ENCODE measurements at places on chromosomes 5 and 9.

- no peaks in the 10 kb centered on the region for H3K36me3 ChIP-seq
- H3K27ac ChIP-seq, result no peak overlapping the region
- no peak overlapping the region for H3K4me3 ChIP-seq
- H3K4me1 ChIP-seq, result no peaks in the 10 kb centered on the region
- no peaks in the 10 kb centered on the region for H3K27me3 ChIP-seq
These were observed 986.5 kb upstream of the WWC1 start for GRCh38 chr5:167304834-167305469.

- peaks cover 5% of the 10 kb centered on the region for H3K36me3 ChIP-seq
- peaks cover 78% of the 10 kb centered on the region for H3K4me1 ChIP-seq
- H3K27ac ChIP-seq, result no peak overlapping the region
- H3K27me3 ChIP-seq, result no peaks in the 10 kb centered on the region
- no peak for DNase-seq
These were observed 2.5 kb downstream of the TLE1 start for GRCh38 chr9:81686614-81687520.

GRCh38 chr9:109639674-109640579 is 140.1 kb upstream of the PALM2AKAP2 start:
- no peaks in the 10 kb centered on the region for H3K27me3 ChIP-seq
- H3K4me1 ChIP-seq, result no peaks in the 10 kb centered on the region
- no peak for DNase-seq

DNA sequence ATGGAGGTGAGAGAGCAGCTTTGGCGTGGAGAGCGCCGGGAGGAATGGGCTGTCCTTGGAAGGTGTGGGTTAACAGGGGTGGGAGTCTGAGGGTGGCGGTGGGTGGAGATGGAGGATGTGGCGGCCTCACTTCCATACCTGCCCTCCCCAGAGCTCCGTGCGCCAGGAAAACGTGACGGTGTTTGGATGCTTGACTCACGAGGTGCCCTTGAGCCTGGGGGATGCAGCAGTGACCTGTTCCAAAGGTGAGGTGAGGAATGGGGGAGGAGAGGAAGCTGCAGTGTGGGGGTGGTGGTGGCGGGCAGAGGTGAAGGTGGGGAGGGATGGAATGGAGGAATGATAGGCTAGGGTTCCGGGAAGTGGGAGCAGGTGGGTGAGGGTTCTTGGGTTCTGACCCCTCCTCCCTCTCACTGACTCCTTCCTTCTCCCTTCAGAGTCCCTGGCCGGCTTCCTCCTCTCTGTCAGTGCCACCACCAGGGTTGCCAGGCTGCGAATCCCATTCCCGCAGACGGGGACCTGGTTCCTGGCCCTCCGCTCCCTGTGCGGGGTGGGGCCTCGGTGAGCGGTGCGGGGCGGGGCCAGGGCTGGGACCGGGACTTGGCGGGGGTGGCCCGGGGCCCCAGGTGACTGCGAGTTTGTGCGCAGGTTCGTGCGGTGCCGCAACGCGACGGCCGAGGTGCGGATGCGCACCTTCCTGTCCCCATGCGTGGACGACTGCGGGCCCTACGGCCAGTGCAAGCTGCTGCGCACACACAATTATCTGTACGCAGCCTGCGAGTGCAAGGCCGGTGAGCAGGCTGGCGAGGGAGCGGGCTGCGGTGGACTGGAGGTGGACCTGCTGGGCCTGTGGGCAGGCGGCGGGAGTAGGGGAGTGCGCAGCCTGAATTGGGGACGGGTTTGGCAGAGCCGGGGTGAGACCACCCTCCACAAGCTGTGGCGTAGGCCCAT is 17.1 kb downstream of the TMEM8B start:
- H3K27ac ChIP-seq, result no peak overlapping the region
- H3K4me1 ChIP-seq, result no peaks in the 10 kb centered on the region
- peaks cover 11% of the 10 kb centered on the region for H3K36me3 ChIP-seq
- no peak overlapping the region for H3K4me3 ChIP-seq
- DNase-seq, result no peak

DNA sequence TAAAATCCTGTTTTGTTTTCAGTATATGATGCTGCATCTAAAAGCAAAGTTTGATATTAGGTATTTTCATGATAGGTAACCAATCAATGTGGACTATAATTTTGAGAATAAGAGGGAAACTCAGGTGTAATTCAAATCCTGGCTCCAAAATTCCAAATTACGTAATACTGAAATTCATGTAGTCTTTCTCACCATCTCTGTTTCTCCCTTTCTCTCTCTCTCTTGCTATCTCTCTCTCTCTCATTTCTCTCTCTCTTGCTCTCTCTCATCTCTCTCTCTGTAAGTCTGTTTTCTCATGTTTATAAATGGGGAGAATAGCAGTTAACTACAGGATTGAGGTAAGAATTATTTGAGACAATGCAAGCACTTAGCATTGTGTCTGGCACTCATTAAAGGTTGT is 401.1 kb upstream of the TLE4 start:
- no peak overlapping the region for H3K4me3 ChIP-seq
- no peak overlapping the region for H3K27ac ChIP-seq
- no peaks in the 10 kb centered on the region for H3K36me3 ChIP-seq
- no peak for DNase-seq
- H3K4me1 ChIP-seq, result no peaks in the 10 kb centered on the region

DNA sequence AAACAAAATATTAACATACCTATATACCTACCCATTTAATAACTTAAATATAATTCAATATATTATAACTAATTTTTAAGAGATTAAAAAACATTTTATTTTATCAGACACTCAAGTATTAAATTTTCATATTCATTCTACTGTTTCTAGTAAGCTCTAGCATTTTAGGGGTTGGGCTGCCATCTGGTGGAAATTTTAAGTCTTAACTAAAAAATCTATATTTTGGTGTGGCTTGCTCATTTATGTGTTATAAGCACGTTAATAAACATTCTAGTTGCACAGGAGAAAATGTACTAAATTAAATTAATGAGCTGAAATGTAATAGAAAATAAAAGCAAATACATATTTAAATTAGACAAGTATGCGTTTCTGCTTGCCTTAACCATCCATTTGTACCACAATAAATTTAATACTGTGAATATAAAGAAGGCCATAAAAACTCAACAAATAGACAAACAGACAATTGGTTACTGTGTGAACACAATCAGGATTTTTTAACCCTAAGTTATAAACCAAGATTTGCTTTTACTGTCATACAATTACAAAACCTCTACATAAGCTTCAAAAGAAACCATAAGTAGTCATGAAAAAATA is 1728.3 kb upstream of the CDH9 start:
- H3K4me3 ChIP-seq, result no peak overlapping the region
- DNase-seq, result peak; percentile 37
- H3K27me3 ChIP-seq, result no peaks in the 10 kb centered on the region
- no peak overlapping the region for H3K27ac ChIP-seq
- H3K4me1 ChIP-seq, result peaks cover 3% of the 10 kb centered on the region

DNA sequence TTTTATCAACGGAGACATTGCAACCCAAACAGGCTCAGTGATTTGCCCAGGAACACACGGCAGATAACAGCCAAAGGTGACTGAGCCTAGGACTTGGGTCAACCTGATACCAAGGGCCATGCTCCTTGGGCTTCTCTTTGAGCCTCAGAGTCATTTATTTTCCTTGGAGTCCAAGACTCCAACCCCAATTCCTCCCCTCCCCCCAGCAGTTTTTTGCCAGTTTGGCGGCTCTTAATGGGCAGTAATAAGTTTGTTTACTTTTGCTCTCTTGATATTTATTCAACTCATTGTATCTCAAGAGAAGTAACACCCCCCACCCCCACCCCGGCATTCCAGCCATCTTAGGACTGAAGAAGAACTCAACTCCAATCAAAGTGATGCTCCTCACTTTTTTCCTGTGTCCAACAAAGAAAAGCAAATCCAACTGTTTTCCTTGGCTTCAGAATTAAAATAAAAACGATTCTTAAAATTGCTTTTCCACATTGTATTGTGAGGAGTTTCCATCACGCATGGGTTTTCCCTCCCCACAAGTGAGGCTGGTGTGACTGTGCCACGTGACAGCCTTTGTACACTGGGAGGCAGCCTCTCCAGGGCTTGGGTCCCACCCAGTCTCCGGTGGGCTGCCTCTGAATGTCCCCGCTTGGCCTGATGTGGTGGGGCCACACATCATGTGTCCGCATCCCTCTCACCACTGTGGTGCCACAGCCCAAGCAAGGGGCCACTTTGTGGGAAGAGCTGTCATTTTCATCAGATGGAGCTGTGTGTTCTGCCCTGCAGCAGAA is 9.1 kb downstream of the ANGPTL2 start:
- no peaks in the 10 kb centered on the region for H3K4me1 ChIP-seq
- peaks cover 24% of the 10 kb centered on the region for H3K27me3 ChIP-seq
- H3K4me3 ChIP-seq, result no peak overlapping the region
- H3K27ac ChIP-seq, result no peak overlapping the region

- no peaks in the 10 kb centered on the region for H3K27me3 ChIP-seq
- H3K27ac ChIP-seq, result no peak overlapping the region
- H3K4me1 ChIP-seq, result no peaks in the 10 kb centered on the region
- H3K4me3 ChIP-seq, result no peak overlapping the region
- no peaks in the 10 kb centered on the region for H3K36me3 ChIP-seq
- DNase-seq, result no peak
These were observed 119.8 kb upstream of the NEK6 start for GRCh38 chr9:124137944-124138335.

- H3K27ac ChIP-seq, result no peak overlapping the region
- no peaks in the 10 kb centered on the region for H3K27me3 ChIP-seq
- no peak for DNase-seq
- peaks cover 9% of the 10 kb centered on the region for H3K4me1 ChIP-seq
- H3K4me3 ChIP-seq, result no peak overlapping the region
These were observed 99.7 kb downstream of the ARHGAP26 start for GRCh38 chr5:142869886-142870285.

- no peak for DNase-seq
- H3K27ac ChIP-seq, result no peak overlapping the region
- no peaks in the 10 kb centered on the region for H3K4me1 ChIP-seq
- no peak overlapping the region for H3K4me3 ChIP-seq
- H3K27me3 ChIP-seq, result no peaks in the 10 kb centered on the region
- H3K36me3 ChIP-seq, result no peaks in the 10 kb centered on the region
These were observed 387.8 kb downstream of the GADD45G start for GRCh38 chr9:89992326-89993198.

DNA sequence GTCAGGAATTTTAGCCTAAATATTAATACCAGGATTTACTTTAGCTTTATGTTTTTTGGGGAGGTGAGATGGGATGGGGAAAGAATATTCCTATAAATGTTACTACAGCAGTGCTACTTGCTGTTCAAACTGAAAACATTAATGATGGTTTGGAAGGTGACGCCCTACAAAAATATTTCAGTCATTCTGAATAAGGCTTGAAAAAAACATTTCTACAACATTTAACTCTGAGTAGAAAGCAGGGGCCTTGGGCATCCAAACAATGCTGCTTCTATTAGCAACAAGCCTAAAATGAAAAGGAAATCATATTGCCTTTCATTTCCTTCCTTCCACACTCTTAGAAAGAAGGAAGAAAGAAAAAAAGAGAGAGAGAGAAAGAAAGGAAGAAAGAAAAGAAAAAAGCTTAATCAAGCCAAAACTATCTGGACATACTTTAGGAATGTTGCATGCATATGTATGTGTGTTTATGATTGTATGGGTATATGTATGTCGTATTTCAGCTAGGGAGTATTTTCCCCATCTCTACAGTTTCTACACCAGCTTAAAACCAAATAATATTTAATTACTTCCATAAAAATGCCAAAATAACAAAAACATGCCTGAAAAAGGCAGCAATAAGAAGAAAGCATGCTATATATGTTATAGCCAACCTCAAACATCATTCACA is 16.3 kb upstream of the DAB2 start:
- H3K4me3 ChIP-seq, result no peak overlapping the region
- no peaks in the 10 kb centered on the region for H3K4me1 ChIP-seq
- H3K27ac ChIP-seq, result no peak overlapping the region
- no peak for DNase-seq

DNA sequence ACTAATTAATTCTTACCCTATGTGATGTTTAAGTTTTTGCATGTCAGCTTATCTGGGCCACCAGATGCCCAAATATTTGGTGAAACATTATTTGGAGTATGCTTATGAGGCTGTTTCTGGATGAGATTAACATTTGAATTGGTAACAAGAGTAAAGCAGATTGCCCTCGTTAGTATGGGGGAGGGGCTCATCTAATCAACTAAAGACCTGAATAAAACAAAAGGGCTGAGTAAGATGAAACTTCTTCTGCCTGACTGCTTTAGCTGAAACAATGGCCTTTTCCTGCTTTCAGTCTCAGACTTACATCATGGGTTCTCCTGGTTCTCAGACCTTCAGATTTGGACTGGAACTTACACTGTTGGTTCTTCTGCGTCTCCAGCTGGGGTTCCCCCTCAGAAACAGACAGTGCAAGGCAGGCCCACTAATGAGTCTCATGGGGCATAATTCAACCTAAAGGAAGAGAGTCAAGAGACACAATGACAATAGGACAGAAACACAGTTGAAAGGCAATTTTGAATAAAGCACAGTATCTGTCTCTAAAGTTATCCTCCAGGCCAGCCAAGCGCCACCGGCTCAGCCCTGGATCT is 288.4 kb downstream of the CAAP1 start:
- no peaks in the 10 kb centered on the region for H3K27me3 ChIP-seq
- H3K4me1 ChIP-seq, result no peaks in the 10 kb centered on the region
- no peak overlapping the region for H3K27ac ChIP-seq
- H3K4me3 ChIP-seq, result no peak overlapping the region
- DNase-seq, result no peak

GRCh38 chr5:164561933-164562872 is 1056.8 kb downstream of the MAT2B start:
- no peak overlapping the region for H3K4me3 ChIP-seq
- no peak for DNase-seq
- H3K4me1 ChIP-seq, result no peaks in the 10 kb centered on the region

DNA sequence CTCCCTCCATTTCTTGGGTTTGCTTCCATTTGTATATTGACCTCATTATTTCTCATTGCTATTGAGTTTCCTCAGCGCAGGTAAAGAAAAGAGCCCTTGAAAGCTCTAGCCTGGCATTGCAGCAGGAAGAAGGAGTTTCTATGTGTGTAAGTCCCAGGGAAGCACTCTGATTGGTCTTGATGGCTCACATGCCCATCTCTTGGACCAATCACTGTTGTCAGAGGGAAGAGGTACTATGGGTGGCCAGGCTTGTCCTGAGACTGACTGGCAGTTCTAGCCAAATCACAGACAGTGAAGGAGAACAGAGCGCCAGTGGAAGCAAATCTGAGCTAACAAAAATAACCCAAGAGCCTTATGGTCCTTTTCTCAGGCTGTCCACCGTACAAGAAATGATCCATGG is 219.0 kb downstream of the PAX5 start:
- no peak overlapping the region for H3K4me3 ChIP-seq
- no peaks in the 10 kb centered on the region for H3K36me3 ChIP-seq
- no peak overlapping the region for H3K27ac ChIP-seq
- DNase-seq, result no peak

- DNase-seq, result no peak
- H3K4me1 ChIP-seq, result no peaks in the 10 kb centered on the region
- H3K4me3 ChIP-seq, result no peak overlapping the region
These were observed 334.2 kb downstream of the SPOCK1 start for GRCh38 chr5:137164961-137165360.

- no peak overlapping the region for H3K4me3 ChIP-seq
- no peak overlapping the region for H3K27ac ChIP-seq
- H3K4me1 ChIP-seq, result no peaks in the 10 kb centered on the region
These were observed 61.8 kb downstream of the SPATA31C2 start for GRCh38 chr9:88076286-88077070.

Measured in DND-41 (cell line).